ENCODE measurements at places on chromosomes 6 and 20.

- DNase-seq, result no peak
Observed at GRCh38 chr6:130215526-130215925, 7.2 kb downstream of the SAMD3 start.

DNA sequence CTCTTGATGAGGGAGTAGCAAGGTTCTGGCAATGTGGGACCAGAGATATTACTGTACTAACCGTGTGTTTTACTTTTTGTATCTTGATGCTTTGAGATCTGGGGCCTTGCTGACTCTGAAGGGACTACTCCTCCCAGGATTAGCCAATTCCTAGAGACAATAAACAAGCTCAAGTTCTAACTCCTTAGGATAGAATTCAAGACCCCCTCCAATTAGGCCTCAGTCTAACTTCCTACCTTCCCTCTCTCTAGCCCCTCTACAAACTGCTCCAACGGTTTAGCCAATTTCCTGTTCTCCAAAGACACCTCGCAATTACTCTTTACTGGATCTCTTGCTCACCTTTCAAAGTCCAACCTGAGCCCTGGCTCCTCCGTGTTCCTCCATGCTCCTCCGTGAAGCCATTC is 158.7 kb upstream of the JARID2 start:
- no peak for DNase-seq

- DNase-seq, result no peak
Observed at GRCh38 chr6:134117409-134117808, 65.0 kb upstream of the SLC2A12 start.

GRCh38 chr6:11414176-11414963 is 123.2 kb upstream of the TMEM170B start:
- no peak for DNase-seq

- no peak for DNase-seq
Observed at GRCh38 chr6:73152966-73153757, 72.1 kb downstream of the KHDC1L start.
